M059J (cell line): ENCODE measurements at places on chromosomes 2 and 18. TPM values are rescaled to one million over a fixed set of nuclear protein-coding genes. Genes with fewer than 3 reads are reported as not detected.

Gene FBXO36
- 1.7 and 2.5 TPM in 2 replicates for total RNA-seq

GRCh38 chr2:48449073-48449840 is 80.7 kb upstream of the STON1 start:
- no peak for DNase-seq

Gene KLHL29
- 0.67 and 0.71 TPM in 2 replicates for total RNA-seq

- peak; percentile 18 for DNase-seq
These were observed 83.6 kb upstream of the MGAT5 start for GRCh38 chr2:134170294-134170693.

DNA sequence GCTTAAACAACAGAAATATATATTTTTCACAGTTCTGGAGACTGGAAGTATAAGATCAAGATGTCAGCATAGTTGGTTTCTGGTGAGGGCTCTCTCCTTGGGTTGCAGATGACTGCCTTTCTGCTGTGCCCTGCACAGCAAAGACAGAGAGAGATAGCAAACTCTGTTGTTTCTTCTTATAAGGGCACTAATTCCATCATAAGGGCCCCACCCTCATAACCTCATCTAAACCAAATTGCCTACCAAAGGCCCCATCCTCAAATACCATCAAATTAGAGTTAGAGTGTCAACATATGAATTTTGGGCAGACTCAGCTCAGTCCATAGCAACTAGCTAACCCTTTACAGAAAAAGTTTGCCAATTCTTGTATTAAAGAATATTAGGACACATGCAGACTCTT is 94.0 kb upstream of the TLK1 start:
- DNase-seq: no peak

GRCh38 chr2:221255862-221256261 is 316.2 kb downstream of the EPHA4 start:
- no peak for DNase-seq

DNA sequence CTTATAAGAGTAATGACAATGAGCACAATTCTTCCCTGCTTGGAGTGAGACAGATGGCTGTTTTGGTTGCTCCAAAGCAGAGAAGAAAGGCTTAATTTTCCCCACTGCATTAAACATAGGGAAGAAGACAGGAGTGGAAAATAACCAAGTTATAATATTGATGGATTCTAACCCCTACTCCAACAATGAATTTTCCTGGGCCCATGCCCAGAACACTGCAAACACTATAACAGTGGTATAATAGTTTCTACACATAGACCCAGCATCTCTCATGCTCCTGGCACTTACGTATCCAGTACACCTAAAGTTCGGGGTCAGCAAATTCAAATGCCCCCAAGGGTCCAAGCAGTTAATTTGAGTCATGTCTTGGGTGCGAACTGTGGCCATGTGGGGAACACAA is 613.4 kb downstream of the PLCL1 start:
- no peak for DNase-seq

DNA sequence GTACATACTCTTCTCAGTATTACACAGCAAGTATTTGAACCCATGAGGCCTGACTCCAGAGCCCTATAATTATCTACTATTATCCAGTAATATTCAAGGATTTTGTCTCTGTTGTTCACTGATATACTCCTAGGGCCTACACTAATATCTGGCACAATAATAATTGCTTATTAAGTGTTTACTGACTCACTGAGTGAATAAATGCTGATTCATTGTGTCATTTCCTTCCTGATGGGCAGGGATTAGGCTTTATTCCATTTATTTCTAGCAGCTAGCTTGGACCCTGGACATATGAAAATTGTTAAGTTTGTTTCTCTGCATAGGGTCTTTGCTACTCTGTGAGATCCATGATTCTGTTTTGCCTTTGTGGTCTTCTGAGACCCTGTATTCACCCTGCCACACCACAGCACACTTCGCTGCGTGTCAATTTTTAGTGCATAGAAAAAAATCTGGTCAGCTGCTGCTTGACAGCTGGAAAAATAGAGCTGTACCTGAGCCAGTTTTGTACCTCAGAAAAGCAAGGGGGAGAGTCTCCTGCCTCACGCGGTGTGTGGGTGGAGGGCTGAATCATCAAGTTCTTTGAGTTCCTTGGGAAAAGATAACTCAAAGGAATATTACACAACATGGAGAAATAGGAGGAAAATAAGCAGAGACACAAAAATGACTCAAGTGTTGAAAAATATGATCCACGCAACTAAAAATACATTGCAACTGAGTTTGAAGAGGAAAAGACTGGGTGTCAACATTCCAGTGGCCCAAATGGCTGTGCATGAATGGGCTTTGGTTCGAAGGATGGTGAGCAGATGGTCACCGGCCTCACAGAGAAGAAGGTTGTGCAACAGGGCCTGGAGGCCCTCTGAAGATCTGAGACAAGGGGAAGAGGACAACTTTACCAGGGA is 18.9 kb upstream of the DPP4 start:
- DNase-seq: peak; percentile 86

DNA sequence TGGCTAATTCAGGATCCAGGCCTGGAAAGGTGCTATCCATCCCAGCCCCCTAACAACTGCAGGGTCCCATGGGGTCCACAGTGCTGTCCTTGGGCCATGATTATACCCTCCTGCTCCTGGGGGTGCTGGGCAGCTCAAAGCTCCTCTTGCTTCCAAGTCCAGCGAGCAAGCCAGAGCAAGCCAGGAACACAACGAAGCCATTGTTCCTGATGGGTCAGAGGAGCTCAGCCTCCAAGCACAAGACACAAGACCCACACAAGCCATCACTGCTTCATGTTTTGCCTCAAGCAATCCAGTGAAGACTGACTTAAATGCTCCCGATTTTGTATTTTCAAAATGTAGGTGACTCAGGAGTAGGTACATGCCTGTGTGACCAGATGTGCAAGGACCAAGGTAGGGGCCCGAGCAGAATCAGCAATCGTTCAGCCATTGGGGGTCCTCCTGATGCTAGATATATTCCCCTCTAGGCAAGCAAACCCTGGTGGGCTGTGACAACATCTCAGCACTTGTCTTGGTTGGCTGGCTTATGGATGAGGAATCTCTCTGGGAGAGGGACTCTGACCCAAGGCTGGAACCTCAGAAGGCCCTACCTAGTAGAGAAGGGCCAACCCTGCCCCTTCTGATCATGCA is 90.8 kb downstream of the EPAS1 start:
- DNase-seq: no peak

GRCh38 chr2:60383401-60384143 is 169.9 kb downstream of the BCL11A start:
- no peak for DNase-seq

Gene TP53I3
- 3.1 and 8.8 TPM in 2 replicates for total RNA-seq

Gene ACVR1C
- total RNA-seq: 0.10 TPM in 1 of 2 replicates, not detected in the other

Gene AMER3
- not detected in 2 replicates for total RNA-seq

DNA sequence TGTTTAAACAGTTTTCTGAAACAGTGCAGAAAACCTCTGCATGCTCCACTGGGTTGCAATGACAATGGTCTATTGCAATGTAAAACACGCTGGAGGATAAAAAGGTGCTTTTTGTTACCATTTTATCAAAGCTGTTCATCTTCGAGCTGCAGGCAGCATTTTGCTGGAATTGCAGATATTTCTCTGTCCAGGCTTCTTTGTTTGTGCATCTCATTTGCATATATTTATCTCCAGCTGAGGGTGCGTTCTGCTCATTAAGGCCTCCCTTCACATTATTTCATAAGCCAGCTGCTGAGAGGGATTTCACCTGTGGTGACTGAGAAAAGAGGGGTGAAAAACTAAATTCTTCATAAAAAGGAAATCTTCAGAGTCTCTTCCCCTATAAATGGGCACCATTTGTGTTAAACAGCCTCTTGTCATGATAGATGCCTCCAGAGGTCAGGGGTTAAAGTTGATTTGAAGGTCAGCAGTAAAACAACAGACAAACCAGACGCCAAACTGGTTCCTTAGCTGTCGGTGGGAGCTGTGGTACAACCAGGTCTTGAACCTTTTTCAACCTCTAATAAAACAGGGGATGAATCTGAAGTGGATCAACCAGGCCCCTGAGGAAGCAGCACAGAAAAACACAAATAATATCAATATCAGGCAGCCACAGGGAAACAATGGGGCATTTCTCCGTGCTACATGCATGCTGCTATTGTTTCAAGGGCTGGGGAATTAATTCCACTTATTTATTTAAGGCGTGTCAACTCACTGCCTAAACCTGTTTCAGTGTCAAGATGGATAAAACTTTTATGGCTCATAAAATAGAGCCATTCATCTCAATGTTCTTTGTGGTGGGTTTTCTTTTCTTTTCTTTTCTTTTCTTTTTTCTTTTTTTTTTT is 265.1 kb downstream of the MEIS1 start:
- peak; percentile 2 for DNase-seq

DNA sequence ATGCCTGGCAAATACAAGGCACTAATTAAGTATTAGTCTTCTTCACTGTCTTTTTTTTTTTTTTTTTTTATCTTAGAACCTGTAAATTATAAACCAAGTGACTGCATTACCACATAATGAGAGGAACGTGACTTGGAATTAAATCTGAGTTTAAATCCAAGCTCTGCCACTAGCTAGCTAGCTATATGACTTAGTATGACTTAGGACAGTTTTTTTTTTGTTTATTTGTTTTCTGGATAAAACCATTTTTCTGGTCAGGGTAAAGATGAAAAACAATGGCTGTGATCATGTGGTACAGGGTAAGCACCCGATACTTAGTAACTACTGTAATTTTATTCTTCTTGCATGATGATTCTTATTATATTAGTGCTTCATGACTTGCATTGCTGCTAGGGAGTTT is 191.8 kb upstream of the LRRTM1 start:
- peak; percentile 5 for DNase-seq

GRCh38 chr2:240431661-240432424 is 3.6 kb upstream of the GPC1 start:
- no peak for DNase-seq

GRCh38 chr2:24766609-24767008 is 26.6 kb downstream of the PTRHD1 start:
- DNase-seq: no peak

DNA sequence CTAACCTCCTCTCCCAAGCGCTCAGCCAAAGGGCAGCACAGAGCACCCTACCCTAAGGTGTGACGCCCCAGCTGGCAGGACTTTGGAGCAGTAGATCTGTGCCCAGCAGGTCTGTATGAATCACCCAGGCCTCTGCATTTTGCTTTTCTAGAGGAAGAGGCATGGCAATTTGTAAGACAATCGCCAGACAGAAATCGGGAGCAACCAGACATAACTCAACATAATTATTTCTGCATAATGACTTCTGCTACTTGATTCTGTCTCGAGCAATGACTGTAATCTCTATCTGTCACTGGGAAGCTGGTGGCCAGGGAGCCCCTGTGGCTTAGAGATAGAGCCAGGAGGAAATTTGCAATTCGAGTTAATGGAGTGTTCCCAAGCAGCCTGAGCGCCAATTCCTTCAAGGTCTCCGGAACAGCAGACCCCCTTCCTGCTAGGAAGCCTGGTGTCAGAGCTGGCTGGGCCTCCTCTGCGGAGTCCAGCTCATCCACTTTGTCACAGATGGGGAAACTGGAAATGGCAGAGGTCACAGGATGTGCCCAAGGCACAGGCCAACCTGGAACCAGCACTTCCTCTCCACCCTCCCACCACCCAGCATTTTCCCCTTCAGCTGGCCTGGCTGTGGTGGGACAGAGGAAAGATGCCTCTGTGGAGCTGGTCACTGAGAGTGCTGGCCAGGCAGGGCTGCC is 55.0 kb downstream of the ODC1 start:
- no peak for DNase-seq

DNA sequence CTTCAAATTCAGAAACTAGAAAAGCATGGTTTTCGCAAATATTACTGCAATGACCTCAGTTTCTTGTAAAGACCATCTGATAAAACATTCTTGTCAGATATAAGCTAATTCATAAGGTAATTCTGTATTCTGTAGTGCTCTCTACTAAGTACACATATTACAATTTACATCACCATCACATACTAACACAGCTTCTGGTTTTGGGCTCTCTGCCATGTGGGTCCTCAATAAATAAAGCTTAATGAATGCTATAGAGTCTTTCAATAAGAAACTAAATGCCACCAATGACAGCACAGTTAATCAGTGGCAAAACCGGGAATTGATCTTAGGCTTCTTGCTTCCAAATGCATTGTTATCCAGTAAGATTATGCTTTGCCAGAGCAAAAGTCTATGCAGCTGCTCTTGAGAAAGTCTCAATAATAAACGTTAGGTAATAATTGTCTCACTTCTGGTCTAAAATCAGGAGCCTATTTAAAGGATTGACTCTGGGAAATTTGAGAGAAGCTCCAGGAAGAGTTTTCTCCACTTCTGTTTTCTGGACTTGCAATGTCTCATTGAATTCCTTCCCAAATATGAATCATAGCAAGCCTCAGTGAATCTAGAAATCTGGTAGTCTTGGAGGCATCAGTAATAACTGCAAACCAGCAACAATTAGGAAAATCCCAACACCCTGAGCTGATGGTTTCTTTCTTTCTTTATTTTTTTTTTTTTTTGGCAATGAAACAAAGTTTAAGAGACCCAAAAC is 67.9 kb upstream of the RAPGEF4 start:
- DNase-seq: peak; percentile 15
